ENCODE measurements at places on chromosomes 2 and 18.

- DNase-seq = no peak
Observed at GRCh38 chr2:133171393-133172004, 396.8 kb downstream of the NCKAP5 start.

DNA sequence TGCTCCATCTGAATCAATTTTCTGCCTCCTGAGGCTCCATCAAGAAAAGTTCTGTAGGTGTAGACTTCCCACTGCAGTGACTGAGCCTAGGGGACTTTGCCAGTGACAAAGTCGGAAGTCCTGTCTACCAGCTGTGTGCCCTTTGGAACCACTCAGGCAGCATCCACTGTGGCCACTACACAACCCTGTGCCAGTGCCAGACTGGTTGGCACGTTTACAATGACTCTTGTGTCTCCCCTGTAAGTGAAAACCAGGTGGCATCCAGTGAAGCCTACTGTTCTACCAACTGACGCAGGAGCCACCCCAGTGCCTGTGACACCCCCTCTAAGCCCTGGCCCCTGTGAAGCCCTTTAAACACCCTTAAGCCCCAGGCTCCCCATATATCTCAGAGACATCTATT lies 132.1 kb upstream of the SERPINE2 start:
- DNase-seq = no peak

DNA sequence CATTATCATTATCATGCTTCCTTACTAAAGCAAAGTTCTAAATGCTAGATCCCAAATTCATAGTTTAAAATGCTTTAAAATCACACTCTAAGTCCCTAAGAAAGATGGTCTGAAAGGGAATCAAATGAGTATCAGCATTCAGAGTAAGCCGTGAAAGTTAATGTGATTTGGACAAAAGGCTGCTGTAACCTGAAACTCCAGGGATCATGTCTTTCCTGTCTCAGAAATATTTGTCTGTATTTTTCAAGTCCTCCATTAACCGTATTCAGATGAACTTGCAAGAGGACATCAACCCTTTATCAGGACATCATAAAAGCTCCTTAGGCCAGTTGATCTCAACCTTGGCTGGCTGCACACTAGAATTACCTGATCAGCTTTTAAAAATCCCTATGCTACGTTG lies 324.3 kb upstream of the PKDCC start:
- DNase-seq = no peak

DNA sequence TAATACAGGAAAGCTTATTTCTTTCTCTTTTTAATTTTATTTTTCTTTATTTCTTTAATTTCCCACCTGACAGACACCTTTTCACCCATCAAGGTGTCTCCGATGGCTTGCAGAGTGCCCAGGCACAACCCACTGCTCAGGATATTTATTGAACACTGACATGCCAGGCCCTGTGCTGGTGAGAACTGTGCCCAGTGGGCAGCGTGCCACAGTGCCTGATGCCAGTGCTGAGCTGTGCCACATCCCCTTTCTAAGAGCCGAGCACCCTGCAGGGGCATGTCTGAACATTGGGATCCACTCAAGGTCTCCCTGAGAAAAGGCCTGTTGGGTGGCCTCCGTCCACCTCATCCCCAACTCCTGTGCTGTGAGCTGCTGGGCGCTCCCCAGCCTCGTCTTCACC lies 158.6 kb upstream of the RAB6C start:
- DNase-seq = no peak

DNA sequence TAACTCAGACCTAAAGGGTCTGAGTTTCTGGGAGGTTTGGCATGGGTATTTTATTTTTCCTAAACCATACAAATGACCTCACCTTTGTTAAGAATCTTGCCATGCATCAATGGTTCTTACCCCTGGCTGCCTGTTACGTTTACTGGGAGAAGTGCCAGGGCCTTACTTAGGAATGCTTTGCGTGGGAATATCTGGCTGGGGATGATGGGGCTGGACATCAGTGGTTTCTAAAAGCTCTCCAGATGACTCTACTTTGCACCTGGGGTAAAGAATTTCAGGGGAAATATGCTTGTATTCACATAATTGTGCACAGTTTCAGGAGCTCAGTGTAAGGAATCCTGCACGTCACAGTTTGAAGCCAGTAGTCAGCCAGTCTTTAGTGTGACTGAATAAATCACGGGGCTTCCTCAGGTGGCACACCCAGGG lies 18.2 kb upstream of the DAW1 start:
- DNase-seq = no peak

DNA sequence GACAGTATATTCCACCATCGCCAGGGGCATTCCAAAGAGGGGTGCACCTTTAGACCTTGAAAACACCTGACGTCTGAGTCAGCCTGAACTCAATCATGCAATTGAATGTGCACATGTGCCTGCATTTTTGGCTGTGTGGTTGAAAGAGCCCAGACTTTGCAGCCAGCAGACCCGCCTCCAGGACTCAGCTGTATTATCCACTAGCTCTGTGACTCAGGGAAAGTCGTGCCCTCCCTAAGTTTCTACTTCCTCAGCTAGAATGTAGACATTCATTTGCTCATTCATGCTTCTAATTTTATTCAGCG lies 94.2 kb downstream of the LRRC30 start:
- DNase-seq = no peak

- no peak for DNase-seq
Observed at GRCh38 chr2:177328056-177328455, 63.5 kb upstream of the NFE2L2 start.

DNA sequence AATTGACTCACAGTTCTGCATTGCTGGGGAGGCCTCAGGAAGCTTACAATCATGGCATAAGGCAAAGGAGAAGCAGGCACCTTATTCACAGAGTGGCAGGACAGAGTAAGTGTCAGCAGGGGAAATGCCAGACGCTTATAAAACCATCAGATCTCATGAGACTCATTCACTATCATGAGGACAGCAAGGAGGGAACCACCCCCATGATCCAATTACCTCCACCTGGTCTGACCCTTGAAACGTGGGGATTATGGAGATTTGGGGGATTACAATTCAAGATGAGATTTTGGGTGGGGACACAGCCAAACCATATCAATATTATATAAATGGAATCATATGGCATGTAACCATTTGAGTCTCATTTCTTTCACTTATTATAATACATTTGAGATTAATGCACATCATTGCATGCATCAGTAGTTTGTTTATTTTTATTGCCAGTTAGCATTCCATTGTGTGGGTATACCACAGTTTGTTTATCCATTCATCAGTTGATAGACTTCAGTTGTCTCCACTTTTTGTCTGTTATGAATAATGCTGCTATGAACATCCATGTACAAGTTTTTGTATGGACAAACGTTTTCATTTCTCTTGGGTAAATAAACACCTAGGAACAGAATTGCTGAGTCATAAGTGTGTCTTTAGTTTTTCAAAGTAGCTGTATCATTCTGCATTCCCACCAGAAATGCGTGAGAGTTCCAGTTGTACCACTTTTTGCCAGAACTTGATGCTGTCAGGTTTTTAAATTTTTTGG lies 5.8 kb upstream of the SRBD1 start:
- DNase-seq = no peak

DNA sequence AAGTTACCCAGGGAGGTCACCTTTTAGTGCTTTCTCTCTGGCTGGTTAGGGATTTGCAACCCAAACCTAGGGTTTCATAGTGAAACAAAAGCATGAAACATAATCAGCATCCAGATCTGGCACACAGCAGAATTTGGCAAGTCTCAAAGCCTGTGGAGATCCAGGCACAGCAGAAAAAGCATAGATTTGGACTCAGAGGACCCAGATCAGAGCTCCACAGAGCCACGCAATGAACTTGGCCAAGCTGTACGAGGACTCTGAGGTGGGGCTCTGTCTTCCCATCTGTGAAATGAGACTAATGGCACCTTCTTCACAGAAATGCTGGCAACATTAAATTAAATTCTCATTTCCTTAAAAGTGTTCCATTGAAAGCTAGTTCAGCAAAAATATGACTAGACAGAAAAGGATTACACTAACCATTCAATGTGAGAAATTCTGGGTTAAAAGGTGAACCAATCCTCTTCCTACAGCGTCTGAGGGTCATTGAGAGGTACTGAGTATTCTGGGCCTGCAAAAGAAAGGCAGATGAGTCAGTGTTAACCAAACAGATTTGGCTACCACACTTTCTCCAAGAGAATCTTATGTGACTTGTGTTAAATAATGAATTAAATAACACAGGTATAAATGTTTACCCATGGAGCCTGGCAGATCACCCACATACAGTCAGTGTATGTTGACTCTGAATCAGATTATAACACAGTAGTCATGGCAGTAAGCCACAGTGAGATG lies 266.3 kb downstream of the MREG start:
- DNase-seq = no peak

DNA sequence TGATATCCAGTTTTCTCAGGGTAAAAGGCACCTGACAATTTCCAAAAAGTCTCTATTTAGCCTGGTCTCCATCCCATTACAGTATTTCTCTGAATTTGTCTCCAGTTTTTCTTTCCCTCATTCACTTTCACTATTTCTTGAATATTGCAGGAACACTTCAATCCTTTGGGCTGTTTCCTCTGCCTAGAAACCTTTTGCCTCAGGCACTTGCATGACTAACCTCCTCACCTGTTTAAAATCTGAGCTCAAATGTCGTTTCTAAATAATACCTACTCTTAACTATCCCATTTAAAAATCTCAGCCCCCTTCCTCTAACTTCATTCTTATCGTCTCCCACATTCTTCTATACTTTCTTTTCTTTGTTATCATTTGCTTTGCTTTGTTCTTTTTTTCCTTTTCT lies 9.0 kb downstream of the SCN2A start:
- no peak for DNase-seq

- DNase-seq = no peak
Observed at GRCh38 chr2:148512501-148512900, 132.1 kb upstream of the EPC2 start.

DNA sequence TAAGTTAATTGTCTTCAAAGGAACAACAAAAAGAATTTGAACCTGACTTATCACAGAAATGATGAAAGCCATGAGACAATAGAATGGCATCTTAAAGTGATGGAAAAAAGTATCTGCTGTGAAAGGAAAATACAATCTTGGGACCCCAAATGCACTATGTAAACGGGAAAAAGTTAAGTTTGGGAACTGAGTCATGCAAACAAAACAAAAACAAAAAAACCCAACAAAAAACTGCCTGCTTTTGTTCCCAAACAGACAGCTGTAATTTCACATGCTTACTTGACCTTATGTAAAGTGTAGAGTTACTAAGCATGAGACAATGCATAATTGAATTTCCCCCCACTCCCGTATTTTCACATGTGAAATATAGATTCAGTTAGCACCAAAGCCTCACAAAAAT lies 122.1 kb upstream of the RBMS1 start:
- DNase-seq = no peak

GRCh38 chr2:99984799-99985515 lies 157.4 kb downstream of the AFF3 start:
- no peak for DNase-seq

GRCh38 chr2:176976736-176977685 lies 235.6 kb upstream of the HNRNPA3 start:
- no peak for DNase-seq

GRCh38 chr2:148607566-148607965 lies 37.0 kb upstream of the EPC2 start:
- no peak for DNase-seq

DNA sequence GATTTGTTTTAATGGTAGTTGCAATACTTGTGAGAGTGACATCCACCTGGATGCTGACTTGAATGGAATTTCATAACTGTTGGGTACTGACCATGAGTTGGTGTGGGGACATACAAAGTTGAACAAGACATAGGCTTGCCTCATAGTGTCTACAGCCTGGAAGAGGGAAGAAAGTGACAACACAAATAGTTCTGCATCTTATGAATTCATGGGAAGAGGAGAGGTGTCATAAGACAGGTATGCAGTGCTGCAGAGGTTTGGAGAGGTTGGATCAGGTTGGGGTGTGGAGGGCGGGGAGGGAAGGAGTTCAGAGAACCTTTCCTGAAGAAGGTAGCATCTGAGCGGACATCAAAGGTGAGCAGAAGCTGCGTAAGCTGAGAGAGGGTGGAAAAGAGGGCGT lies 44.0 kb downstream of the HRH4 start:
- no peak for DNase-seq

DNA sequence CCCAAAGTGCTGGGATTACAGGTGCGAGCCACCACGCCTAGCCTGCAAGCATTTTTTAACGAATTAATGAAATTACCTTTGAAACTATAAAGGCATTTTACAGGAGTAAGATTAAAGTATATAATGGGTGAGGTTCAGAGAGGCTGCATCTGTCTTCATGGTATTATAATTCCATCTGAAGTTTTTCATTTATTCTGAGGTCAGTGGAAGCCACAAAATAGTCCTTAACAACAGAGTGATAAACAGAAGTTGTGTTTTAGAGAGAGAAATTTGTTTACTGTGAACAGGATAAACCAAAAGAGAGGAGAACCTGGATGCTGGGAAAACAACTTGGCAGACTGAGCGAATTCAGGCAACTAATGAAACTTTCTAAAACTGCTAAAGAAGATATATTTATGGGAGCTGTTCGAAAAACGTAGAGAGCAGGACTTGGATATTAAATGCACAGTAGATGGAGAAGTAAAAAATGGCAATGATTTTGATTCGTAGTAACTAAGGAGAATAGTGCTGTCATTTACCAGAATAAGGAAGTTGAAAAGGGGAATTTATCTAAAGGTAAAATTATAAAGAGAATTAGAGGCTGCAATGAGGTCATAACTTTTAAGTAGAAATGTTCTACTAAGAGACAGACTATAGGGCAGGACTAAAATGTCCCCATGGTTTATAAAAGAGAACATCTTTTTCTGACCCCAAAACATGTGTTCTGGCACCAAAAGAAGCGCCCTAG lies 37.9 kb upstream of the ITGA4 start:
- DNase-seq = no peak

DNA sequence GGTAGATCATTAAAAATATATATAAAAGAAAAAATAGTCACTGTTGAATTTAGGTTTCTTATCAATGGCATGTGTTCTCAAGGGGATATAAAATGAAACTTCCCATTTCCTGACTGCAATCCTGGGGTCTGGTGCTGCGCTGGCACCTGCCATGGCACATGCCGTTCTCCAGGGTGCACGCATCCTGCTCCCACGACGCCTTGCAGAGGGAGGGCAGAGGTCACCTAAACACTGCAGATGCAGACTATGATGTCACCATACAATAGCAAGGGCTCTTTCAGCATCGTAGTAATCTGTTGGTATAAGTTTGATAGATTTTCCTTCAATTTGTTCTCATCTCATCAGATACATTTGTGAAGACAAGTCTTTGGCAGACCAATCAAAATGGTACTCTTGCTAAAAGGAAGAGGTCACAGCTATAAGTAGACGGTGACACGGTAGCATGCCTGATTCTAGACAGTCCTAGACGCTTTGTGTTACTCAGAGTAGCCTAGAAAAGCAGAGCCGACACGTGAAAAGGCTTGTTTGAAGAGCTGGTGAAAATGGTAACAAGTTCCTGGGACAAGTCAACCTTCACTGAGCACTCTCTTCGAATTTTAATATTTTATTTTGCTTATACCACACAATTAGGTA lies 761.4 kb downstream of the DCDC2C start:
- DNase-seq = no peak

DNA sequence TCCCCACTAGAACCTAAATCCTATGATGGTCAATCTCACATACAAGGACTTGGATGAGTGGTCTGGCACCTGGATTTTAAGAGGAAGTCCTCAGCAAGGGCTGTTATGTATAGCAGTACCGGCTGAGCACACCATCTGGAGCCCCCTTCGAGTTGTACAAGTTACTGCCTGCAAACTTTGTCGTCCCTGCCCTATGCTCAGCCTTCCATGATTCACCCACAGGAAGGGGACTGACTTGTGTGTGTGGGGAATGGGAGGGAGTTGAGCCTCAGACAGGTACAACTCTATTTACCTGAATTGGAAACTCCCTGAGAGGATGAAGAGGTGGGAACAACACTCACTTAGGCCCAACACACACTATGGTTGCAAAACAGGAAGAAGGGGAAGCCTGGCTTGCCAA lies 186.6 kb downstream of the MYO5B start:
- no peak for DNase-seq

- no peak for DNase-seq
Observed at GRCh38 chr2:39703181-39703872, 37.6 kb downstream of the TMEM178A start.

Data from activated CD8-positive, alpha-beta memory T cell treated with anti-CD3 and anti-CD28 coated beads, Interleukin-2, amount 50 U/mL, for 4 hours (primary cell).